ENCODE measurements at places on chromosomes 3 and 15.

DNA sequence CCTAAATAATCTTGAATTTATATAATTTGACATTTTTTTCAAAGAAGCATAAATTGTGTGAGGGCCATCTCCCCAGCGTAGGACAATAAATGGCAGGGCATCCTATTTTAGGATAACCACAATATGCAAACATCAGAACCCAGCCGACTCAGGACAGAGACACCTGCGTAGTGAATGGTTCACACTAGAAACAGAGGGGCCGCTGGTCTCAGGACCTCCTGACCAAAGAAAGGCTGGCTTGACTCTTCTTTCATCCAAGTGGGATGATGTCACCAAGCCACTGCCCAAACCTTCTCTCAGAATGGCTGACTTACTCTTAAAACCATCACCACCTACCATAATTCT, 162.1 kb downstream of the FOXP1 start:
- DNase-seq: no peak

GRCh38 chr3:9876991-9877390, 3.1 kb downstream of the CIDEC start:
- DNase-seq: no peak

- no peak for DNase-seq
These were observed 560.0 kb upstream of the KCNMB2 start for GRCh38 chr3:177976241-177976640.

GRCh38 chr3:140023616-140024530, 88.9 kb downstream of the CLSTN2 start:
- DNase-seq: peak; percentile 61

DNA sequence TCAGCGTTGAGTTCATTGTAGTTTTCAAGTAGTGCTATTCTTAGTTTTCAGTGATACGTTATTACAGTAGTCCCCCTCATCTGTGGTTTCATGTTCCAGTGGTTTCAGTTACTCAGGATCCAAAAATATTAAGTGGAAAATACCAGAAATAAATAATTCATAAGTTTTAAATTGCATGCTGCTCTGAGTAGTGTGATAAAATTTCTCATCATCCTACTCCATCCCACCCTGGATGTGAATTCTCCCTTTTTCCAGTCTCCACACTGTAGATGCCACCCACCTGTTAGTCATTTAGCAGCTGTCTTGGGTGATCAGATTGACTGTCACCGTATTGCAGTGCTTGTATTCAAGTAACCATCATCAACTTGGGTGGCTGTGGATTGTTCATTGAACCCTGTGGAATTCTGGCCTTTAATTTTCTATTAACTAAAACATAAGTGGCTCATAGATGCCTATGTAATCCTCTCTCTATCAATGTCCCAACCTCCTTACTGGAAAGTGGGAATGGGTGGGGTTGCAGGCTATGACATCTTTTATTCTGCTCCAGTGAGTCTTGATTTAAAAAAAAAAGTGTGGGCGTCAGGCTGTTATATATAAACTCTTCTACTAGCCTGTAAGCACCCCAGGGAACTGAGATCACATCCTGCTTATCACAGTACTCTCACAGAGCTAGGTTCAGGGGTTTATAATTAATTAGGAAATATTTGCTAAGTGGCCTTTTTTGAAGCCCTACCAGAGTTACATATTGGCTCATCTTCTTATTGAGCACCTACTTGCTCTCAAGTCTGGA, 97.5 kb downstream of the CFAP20DC start:
- DNase-seq: no peak

- no peak for DNase-seq
These were observed 47.5 kb upstream of the EIF3J start for GRCh38 chr15:44489464-44489863.

GRCh38 chr3:152030320-152030719, 156.9 kb downstream of the SUCNR1 start:
- DNase-seq: no peak
